ENCODE measurements at places on chromosomes 3 and 15.

DNA sequence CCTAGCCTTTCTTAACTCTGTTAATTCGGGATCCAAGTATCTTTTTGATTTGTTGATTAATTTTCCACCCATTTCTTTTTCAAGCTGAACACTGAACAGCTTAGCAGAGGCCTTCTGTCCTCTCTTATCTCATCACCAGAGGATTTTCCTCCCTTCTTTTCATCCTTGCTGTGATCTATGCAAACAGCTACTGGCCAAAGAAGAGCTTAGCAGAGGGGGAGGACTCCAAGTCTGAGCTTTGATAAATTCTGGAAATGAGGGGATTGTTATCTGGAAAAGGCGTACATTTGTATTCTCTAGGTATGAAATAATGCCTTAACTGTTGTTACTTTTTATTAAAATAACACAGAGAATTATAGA lies 13.4 kb downstream of the DZIP3 start:
- no peak for DNase-seq

GRCh38 chr15:22839046-22839695 lies 705 bp downstream of the NIPA2 start:
- peak; percentile 33 for DNase-seq

GRCh38 chr3:25056036-25056755 lies 371.9 kb upstream of the RARB start:
- DNase-seq, result no peak

DNA sequence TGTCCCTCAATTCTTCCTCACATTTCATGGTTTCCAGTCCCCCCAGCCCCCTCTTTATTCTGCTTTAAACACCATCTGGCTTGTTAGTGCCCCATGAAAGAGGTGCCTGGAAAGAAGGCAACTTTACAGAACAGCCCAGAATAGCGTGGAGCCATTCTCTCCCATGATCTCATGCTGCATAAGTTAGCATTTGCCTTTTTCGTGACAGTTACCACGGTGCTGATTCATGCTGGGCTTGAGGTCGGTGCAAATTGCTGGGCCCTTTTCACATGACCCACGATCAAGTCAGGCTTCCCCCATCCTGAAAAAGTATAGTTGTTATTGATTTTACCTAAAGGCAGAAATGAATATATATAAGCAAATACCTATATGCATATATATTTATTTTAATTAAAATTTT lies 29.6 kb downstream of the SQOR start:
- DNase-seq, result peak; percentile 9

- no peak for DNase-seq
Measured at GRCh38 chr15:27499719-27500118, 528.7 kb downstream of the GABRG3 start.

- no peak for DNase-seq
Measured at GRCh38 chr15:58994906-58995453, 7.5 kb downstream of the RNF111 start.

GRCh38 chr3:159902546-159903314 lies 85.9 kb upstream of the IL12A start:
- DNase-seq, result no peak

- DNase-seq, result peak; percentile 35
Measured at GRCh38 chr3:32414522-32415202, 23.0 kb downstream of the CMTM7 start.

DNA sequence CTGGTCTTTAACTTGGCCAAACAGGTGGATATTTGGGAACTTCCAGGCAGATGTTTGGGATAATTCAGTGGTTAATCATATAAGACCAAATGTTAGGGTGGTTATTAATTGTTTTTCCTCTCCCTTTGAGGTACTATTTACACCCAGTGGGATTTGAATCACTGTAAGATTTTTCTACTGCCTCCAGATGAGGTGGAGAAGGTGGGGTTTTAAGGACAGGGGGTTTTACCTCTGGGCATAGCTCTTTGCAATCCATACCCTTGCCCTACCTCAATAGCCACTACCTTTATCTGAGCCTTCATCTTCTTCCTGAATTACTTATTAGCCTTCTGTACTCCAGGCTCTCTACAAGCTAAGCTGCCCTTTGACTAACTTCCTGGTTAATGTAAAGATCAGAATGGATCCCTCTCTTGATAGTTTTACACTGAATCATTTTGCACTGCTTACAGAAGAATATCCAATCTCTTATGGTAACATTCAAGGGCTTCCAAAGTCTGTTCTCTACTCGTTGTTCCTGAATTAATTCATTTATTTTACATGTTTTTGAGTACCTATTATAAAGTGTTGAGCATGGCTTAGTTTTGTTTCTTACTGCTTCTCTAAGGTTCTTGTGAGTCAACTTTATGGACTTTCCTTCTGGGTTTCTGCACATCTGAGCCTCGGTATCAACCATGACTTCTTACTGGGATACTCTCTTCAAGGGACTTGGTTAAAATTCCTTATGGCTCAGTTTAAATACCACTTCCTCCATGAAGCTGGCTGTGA lies 331.2 kb upstream of the TBL1XR1 start:
- no peak for DNase-seq

DNA sequence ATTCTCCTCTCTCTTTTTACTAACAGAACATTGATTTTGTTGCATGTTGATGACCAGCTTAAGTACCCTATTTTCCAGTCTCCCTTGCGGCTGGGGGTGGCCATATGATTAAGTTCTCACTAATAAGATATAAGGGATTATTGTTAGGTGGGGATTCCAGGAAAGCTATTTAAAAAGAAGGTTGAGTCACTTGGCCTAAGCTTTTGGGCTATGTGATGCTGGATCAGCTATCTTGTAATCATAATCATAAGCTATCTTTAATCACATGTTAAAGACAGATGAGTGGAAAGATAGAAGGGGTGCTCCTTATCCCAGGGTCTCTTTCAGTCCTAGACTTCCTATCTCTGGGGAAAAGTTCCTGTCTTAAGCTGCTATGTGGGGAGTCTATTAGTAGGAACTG lies 59.9 kb downstream of the CGNL1 start:
- DNase-seq, result no peak

GRCh38 chr3:180990505-180990904 lies 969 bp upstream of the DNAJC19 start:
- DNase-seq, result peak; percentile 34

GRCh38 chr3:56677286-56677685 lies 5.8 kb downstream of the TASOR start:
- DNase-seq, result no peak

DNA sequence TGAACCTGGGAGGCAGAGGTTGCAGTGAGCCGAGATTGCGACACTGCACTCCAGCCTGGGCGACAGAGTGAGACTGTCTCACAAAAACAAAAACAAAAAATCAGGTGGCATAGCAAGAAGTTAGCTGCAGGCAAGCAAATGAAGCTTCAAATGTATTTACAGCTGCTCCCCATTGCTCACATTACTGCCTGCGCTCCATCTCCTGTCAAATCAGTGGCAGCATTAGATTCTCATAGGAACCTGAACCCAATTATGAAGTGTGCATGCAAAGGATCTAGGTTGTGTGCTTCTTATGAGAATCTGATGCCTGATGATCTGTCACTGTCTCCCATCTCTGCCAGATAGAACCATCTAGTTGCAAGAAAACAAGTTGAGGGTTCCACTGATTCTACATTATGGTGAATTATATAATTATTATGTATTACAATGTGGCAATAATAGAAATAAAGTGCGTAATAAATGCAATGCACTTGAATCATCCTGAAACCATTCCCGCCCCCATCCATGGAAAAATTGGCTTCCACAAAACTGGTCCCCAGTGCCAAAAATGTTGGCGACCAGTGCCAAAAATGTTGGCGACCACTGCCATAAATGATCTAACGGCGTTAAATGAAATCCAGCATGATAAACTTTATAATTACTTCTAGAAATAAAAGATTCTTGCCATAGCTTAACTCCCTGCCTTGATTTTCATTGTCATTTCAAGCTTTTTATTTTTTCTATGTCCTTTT lies 616.7 kb upstream of the NAALADL2 start:
- no peak for DNase-seq

DNA sequence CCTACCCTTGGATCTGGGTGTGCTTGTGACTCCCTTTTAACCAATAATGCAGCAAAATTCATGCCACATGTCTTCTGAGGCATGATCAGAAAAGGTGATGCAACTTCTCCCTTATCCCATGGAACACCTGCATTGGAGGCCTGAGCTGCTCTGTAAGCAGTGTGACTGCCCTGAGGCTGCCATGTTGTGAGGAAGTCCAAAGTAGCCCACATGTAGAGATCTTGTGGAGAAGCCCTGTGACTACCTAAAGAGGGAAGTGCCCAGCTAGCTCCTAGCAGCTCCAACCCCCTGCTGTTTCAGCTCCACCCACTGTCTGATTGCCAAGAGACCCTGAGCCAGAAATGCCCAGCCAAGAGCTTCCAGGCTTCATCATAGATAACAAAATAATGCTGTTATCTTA lies 6.4 kb upstream of the NR1D2 start:
- DNase-seq, result peak; percentile 52

DNA sequence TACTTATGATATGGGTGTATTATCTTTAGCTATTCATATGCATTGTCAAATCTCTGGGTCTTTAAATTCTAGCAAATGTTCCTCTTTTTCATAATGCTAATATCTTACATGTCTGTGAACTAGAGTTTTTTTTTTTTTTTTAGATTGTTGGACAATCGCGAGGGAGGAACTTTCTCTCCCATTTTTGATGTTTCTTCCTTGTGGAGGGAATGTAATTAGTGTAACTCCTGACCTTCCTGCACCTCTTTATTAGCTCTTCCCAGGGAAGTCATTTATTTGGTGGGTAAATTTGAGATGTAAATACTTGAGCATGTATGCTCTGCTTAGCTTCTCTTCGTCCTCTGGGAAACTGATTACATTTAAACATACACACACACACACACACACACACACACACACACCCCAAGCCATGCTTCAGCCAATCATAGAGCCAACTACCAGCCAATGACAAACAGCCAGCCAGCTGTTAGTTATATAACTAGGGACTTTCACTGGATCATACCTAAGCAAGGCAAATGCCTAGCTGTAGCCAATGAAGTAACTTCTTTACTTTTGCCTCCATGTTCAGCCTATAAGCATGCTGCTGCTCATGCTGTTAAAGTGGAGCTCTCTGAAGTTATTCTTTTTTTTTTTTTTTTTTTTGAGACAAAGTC lies 8.3 kb upstream of the USP8 start:
- no peak for DNase-seq

DNA sequence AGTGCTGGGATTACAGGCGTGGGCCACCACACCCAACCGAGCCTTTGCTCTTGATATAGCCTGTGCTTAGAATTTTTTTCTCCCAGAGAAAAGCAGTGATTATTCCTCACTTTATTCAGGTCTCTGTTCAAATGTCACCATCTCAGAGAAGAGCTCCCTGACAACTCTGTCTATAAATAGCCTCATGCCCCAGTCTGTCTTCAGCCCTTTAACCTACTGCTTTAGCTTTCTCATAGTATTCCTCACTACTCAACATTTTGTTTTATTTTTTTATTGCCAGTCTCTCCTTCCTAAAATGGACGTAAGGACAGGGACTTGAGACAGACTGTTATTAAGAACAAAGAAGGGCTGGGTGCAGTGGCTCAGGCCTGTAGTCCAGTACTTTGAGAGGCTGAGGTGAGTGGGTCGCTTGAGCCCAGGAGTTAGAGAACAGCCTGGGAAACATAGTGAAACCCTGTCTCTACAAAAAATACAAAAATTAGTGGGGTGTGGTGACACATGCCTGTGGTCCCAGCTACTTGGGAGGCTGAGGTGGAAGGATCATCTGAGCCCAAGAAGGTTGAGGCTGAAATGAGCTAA lies 78.7 kb upstream of the TTBK2 start:
- DNase-seq, result no peak

DNA sequence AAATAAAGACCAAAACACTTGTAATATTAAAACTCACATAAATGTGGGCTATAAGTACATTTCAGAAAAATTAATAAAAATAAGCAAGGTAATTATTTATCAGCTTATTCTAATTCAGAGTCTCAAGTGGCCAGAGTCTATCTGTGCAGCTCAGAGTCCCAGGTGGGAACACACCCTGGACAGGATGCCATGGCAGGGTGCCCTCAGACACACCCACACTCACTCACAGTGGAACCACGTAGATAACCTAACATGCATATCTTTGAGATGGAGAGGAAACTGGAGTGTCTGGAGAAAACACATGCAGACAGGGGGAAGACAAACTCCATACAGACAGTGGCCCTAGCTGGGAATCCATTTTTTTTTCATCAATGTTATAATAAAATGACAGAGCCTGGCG lies 37.2 kb downstream of the FSIP1 start:
- peak; percentile 54 for DNase-seq

GRCh38 chr15:52180196-52180835 lies 10.9 kb downstream of the GNB5 start:
- DNase-seq, result peak; percentile 26

- no peak for DNase-seq
Measured at GRCh38 chr3:150142936-150143335, 172.2 kb upstream of the PFN2 start.

GRCh38 chr3:167394003-167394402 lies 13.9 kb upstream of the ZBBX start:
- DNase-seq, result peak; percentile 15

- no peak for DNase-seq
Measured at GRCh38 chr3:72334681-72335457, 513.4 kb downstream of the SHQ1 start.

DNA sequence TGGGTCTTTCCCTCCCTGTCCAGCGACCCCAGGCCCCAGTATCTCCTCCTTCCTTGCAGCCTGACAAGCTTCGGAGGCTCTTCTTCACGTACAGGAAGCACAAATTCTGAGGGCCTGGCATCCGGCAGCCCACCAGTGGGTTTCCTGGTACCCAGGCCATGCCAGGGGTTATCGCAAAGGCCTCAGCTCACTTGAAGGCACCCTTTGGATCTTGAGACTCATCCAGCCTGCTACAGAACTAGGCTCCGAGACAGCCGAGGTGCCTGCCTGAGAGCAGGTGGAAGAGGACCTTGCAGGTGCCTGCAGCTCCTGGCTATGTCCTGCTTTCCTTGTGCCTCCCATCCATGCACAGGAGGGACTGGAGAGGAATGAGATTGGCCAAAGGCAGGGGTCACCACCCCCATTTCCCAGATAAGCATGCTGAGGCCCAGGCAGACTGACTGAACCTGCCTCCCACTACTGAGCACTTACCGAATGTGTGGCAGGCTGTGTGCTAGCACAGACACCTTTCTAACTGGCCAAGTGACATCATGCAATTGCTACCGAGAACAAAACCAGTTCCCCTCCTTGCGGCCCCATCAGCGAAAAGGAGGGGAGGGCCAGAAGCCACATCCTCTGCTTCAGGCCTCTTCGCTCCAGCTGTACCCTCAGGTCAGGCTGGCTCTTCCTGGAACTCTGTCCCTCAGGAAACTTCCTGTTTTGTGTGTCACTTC lies 11.2 kb downstream of the SH2D7 start:
- peak; percentile 44 for DNase-seq

DNA sequence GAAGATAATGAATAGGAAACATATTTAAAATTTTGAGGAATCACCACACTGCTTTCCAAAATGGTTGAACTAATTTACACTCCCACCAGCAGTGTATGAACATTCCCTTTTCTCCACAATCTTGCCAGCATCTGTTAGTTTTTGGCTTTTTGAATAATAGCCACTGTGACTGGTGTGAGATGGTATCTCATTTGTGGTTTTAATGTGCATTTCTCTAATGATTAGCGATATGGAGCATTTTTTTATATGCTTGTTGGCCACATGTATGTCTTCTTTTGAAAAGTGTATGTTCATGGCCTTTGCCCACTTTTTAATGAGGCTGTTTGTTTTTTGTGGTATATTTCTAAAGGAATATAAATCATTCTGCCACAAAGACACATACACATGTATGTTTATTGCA lies 166.3 kb downstream of the NECTIN3 start:
- no peak for DNase-seq

- no peak for DNase-seq
Measured at GRCh38 chr15:28080386-28080785, 18.7 kb downstream of the OCA2 start.
